ENCODE measurements at places on chromosomes 4 and X.

- no peak for DNase-seq
Observed at GRCh38 chr4:3784454-3785291, 18.5 kb downstream of the ADRA2C start.

- no peak for DNase-seq
Observed at GRCh38 chrX:43882294-43882681, at the start of gene MAOB. Gene MAOB, minus strand, starts transcription at chrX:43882450. Its CDS starts 151 bp downstream, at chrX:43882299.

DNA sequence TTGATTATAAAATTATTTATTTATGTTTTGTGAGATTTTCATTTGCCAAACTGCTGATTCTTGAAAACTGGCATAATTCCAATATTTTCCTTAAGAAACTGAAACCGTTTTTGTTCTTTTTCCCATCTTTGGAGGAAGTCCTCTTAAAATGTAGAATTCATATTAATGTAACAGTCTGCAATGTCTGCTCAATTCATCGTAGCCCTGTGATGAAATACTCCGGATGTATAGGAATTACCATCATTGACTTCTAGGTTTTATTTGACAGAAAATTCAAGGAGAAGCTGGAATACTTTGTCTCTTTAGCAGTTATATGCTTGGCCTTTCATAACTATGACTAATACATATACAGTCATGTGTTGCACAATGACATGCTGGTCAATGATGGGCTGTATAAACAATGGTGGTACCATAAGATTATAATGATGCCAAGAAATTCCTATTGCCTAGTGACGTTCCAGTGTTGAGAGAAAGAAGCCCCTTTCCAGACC, 185.0 kb upstream of the GPRIN3 start:
- DNase-seq = no peak

- DNase-seq = no peak
Observed at GRCh38 chr4:170109586-170110284, 20.0 kb upstream of the AADAT start.

- no peak for DNase-seq
Observed at GRCh38 chr4:137387924-137388323, 144.4 kb downstream of the PCDH18 start.

DNA sequence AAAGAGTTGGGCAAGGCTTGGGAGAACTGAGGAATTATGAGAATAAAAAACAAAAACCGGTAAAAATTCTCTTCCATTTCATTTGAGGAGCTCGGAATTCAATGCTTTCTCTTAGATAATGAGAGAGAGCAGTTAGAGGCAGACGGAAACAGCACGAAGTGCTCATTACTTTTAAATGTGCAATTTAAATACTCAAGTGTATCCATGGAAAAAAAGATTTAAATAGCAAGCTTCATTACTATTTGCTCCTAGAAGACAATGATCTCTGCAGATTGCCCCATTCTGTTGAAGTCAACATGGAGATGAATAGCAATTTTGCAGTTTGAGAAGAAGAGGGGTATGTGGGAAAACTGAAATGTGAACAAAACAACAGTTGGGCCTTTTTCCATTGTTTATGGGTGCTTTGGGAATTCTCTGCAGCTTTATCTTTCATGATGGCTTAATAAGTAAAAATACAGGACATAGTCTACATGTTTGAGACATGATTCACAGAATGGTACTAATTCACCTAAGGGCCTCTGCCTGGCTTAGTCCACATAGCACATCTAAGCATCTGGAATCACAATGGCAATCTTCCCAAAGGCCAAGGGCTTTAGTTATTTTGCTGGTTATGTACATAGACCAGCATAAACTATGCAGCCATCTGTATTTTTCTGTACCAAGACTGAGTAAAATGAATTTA, 512.7 kb upstream of the FAT1 start:
- DNase-seq = no peak

DNA sequence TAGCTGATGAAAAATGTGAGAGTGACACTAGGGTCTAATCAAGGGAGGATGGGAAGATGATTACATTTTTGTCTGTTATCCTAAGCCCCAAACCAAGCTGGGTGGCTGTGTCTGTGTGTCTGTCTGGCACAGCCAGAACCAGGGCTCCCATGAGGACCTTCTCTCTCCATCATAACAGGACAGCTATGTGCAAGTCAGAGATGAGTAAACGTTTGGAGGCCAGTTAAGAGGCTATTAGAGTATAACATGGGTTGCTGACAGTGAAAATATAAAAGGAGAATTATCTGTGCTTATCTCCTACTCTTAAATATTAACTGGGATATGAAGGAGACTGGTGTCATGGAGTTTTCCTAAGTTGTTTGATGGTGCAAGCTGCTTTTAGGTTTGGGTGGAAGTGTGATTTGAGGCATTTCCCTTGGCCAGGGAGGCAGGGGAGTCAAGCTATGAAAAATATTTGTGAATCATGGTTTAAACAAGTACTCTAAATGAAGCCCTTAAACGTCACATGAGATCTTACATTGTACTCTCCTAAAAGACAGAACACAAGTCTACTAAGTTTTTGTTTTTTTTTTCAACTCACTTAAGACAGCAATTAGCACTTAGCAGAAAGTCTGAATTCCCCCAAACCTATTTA, 156.2 kb downstream of the ENOX2 start:
- no peak for DNase-seq

- no peak for DNase-seq
Observed at GRCh38 chr4:156950948-156951347, 20.7 kb downstream of the PDGFC start.

DNA sequence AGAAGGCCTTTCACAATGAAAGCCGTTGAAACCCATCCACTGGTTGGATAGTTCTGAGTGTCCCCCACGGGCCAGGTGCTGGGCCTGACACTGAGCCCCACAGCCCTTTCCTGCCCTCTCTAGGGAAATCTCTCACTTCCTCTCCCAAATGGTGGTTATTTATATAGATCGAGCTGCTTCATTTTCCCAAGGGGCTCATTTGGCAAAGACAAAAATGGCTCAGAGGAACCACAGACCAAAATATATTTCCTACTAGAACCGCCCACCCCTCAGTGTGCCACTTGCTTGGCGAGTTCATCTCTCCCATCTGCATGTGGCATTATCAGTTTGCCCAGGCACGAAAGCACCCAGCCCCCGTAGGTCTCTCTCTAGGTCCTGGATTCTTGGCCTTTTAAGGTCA, 53.3 kb upstream of the STIM2 start:
- no peak for DNase-seq

DNA sequence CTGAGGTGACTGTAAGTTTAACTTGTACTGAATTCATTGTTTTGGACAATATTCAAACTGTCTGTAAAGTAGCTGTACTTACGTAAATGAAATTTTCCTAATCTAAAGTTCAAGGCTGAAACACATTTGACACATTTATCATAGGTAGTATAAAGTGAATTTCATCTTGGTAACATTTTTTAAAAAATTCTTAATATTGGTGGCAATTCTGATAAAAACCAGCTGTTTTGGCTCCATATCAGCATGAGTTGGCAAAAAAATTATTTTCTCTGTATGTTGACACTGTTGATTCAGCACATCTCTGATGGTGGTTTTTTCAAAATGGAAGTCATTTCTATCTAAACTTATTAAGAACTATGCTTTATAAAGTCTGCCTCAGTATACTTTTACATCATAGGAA, 30.9 kb downstream of the CXorf58 start:
- DNase-seq = no peak

DNA sequence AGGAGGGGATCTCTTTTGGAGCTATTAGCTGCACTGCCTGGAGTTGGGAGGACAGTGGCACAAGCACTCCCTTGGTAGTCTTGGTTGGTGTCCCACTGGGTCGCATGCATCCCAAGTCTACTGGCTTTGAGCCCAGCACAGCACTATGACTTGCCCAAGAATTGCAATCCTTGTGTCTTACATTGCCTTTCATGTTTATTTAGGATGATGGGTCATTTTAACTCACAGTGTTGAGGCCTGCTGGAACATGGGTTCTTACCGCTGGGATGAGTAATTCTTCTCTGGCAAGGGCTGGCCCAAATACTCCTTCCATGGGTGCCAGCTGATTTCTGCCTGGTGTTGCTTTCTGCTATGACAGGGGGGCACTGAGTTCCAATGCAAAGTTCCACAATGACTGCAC, 185.5 kb downstream of the TEX13C start:
- no peak for DNase-seq

DNA sequence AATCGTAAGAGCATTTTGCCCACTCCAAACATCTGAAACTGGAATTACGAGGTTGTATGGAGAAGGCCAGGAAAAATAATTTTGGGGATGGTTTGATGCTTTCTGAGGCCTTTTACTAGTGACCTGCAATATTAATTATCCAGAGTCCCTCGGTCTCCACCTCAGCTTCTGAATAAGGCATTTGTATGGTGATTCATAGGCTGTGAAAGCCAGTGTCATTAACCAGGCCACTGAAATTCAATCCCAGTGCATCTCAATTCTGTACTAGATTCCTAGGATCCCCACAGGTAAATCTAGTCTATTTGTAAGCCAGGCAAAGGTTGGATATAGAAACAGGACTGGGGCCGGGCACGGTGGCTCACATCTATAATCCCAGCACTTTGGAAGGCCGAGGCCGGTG, 135.4 kb upstream of the RBPJ start:
- DNase-seq = no peak

- no peak for DNase-seq
Observed at GRCh38 chrX:11460347-11460746, 167.1 kb downstream of the AMELX start.

- DNase-seq = no peak
Observed at GRCh38 chrX:1487401-1487800, 34.7 kb upstream of the ASMTL start.

GRCh38 chr4:71348586-71348985, 9.8 kb downstream of the SLC4A4 start:
- DNase-seq = no peak

GRCh38 chr4:60482921-60483351, 717.2 kb upstream of the ADGRL3 start:
- DNase-seq = no peak

DNA sequence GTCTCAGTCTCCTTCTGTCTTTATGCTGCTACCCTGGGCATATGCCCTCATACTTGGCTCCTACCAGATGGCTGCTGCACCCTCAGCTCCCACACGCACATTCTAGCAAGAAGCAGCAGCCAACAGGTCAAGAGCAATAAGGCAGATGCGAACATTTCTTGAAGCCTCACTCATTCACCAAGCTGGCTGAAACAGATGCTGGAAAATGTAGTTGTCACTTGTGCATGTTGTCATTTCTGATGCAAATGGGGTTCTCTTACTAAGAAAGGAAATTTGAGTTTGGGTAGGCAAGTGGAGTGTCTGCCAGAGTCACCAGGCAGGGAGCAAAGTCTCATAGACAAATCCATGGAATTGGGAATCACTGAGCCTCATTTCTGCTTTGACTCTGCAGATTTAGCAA, 57.4 kb upstream of the SORBS2 start:
- no peak for DNase-seq
